ENCODE measurements at places on chromosomes 3 and 15.
A peak's percentile ranks its signal among the peaks of the same experiment; 100 is the strongest.

GRCh38 chr3:162770551-162770950, 1273.9 kb downstream of the OTOL1 start:
- DNase-seq, result no peak

GRCh38 chr3:13544951-13545651, 3.8 kb upstream of the FBLN2 start:
- no peak for DNase-seq

DNA sequence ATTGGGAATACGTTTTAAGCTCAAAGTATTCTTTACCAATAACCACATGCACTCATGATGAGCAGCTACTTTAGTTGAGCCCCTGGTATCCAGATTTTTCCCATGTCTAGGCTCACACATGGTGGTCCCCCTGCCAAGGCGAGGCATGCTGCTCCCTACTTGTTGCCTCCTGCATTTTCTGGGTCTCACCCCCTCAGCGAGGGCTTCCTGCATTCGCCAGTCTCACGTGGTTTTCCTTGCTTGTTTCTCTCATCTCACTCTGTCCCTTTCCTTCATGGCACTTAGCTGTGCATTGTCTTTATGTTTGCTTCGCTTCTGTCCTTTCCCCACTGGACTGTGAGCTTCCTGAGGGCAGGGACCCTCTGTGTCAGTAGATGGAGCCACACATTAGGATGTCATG, 99.2 kb downstream of the PDZRN3 start:
- no peak for DNase-seq

DNA sequence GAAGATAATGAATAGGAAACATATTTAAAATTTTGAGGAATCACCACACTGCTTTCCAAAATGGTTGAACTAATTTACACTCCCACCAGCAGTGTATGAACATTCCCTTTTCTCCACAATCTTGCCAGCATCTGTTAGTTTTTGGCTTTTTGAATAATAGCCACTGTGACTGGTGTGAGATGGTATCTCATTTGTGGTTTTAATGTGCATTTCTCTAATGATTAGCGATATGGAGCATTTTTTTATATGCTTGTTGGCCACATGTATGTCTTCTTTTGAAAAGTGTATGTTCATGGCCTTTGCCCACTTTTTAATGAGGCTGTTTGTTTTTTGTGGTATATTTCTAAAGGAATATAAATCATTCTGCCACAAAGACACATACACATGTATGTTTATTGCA, 166.3 kb downstream of the NECTIN3 start:
- DNase-seq, result no peak

DNA sequence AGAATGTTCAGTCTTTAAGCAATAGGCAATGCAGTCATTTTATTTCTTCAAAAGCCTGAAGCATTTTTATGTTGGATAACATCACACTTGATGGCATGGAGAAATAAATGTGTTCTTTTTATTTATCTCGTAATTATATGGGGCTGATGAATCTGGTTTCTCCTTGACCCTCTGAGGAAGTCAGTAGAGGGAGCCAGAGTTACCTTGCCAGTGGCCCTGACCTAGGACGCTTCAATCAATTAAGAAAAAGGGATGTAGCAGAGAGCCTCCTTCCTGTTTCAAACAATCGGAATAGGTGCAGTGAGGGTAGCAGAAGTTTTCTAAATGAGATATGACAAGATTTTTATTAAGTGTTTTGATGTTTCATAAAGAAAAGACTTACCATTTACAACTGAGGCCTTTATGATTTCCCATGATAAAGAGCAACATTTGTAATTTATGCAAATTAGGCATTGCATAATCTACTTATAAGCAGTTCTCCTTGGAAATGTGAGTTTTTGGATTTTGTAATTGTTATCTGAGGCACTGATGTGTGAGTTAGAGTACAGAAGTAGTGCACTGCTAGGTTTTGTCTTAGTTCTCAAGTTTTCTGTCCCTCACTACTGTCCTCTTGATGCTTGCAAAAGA, 129.1 kb downstream of the RAP2B start:
- no peak for DNase-seq

DNA sequence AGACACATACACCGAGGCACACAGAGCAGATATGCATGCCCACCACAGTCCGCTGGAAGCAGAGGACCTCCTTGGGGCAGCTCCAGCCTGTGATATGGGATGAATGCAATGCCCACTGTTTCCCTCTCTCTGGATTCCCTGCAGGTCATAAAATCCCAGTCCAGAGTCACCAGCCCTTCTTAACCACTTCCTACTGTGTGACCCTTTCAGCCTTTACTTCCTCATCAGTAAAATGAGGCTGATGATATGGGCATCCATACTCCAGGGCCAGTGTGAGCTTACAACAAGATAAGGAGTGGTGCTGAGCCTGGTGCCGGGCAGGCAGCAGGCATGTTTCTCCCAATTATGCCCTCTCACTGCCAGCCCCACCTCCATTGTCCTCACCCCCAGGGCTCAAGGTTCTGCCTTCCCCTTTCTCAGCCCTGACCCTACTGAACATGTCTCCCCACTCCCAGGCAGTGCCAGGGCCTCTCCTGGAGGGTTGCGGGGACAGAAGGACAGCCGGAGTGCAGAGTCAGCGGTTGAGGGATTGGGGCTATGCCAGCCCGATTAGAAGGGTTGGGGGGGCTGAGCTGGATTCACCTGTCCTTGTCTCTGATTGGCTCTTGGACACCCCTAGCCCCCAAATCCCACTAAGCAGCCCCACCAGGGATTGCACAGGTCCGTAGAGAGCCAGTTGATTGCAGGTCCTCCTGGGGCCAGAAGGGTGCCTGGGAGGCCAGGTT, at the start of gene GNAT1:
Gene GNAT1, plus strand, starts transcription at position 675 of the 725 bp plus-strand sequence. CDS start 116 bp downstream, outside the sequence.
- DNase-seq, result no peak

DNA sequence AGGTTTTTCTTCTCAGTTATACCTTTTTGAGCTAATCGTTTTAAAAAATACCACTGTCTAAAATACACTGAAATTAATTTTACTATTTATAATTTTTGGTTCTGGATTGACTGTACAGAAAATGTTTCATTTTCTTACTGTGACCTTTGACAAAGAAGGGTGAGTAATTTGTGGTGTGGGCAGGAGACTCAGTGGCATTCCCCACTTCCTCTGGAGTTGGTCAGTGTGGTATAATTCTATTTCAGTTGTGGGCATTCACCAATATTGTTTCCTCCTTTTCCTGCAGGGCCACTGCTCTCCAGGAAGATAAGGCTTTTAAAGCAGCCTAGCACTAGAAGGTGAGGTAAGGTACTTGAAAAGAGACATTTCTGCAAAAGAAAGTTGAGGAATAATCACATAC, 6.5 kb downstream of the DAG1 start:
- DNase-seq, result no peak

- no peak for DNase-seq
These were observed 51.9 kb downstream of the TBL1XR1 start for GRCh38 chr3:177145381-177145780.

DNA sequence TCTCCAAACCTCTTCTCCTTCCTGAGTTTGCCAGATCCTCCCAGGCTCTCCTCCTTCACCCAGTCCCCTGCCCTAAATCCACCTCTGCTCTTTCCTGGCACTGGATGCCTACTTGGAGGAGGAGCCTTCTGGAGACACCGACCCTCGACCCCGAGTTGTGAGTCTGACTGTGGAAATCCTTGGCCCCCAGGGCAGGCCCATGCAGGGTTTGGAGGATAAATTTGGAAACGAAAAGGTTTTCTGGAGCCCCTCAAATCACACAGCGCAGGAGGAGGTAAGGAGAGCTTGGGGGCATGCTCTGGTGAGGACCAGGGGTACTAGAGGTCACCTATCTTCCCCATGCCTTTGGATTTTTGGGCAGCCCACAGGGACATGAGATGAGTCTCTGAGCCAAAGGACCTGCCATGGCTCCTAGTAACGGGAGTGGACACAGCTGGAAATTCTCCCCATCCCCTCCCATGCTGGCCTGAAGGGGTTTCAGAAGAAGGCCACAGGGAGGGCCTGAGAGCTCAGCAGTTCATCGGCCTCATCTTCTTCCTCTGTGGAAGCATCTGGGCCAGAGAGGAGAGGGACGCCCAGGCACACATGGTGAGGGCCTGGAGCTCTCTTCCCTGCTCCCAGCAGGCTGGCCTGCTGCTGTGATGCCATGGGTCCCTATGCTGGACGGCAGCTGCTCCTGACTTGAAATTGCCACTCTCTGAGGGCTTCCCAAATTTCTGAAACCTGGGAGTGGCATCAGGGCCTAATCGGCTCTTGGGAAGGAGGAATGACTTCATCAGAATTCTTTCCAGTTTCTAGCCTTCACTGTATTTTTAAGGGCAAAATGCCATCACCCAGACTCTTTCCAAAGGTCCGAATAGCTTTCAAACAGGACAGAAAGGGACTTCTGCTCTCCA, 68.6 kb upstream of the ITGA11 start:
- DNase-seq, result no peak

DNA sequence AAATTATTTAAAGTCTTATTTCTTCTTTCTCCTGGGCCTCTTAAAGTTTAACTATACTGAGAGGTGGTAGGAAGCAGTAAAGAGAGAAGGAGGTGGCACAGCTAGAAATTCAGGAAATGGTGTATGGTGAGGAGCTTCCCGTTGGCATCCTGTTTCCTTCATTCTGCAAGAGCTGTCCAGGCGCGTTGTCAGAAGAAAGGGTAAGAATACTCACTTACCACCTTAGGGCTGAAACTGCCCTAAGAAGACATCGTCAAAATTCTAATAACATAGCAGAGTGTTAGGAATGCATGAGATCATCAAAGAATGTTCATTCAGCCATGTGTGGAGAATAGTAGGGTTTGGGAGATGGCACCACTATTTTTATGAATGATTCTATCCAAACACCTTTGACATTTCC, 699.6 kb downstream of the MCTP2 start:
- DNase-seq, result no peak

GRCh38 chr3:134126153-134126552, 96.4 kb upstream of the SLCO2A1 start:
- DNase-seq, result no peak

- DNase-seq, result no peak
These were observed 37.6 kb downstream of the PTPN23 start for GRCh38 chr3:47418167-47419082.

DNA sequence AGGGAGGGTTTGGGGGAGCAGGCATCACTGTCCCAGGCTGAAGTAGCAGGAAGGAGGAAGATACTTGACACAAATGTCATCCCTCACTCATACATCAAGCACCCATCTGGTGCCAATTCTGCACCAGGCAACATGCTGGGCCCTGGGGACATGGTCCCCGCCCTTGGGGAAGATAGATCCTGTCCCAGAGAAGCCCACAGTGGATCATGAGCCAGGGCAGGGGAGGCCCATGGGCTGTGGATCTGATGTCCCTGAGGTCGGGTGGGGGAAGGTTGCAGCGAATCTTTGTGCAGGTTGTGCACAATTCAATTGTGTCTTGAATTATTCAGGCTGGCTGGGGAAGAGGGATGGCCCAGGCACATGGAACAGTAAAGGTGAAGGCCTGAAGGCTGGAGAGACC, 6.4 kb upstream of the CCDC33 start:
- DNase-seq, result no peak

- no peak for DNase-seq
These were observed 4.6 kb downstream of the SPCS1 start for GRCh38 chr3:52710512-52710911.

GRCh38 chr15:60681353-60681752, 202.4 kb upstream of the ICE2 start:
- no peak for DNase-seq

DNA sequence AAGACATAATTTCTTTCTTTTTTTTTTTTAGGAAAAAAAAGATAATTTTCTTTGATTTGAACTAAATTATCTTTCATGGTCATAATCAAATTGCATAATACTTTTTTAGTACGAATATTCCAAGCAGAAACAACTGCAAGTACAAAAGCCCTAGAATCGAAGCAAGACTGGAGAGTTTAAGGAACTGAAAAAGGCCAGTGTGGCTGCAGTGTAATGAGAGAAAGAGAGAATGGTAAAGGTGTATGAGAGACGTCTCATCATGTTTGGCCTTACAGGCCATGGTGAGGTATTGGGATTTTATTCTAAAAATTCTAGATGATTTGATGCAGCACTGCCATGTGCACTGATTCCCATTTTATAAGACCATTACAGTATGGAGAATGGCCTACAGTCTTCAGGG, 180.9 kb downstream of the SUCNR1 start:
- no peak for DNase-seq

- DNase-seq, result no peak
These were observed 50.3 kb downstream of the IL1RAP start for GRCh38 chr3:190564175-190564574.

DNA sequence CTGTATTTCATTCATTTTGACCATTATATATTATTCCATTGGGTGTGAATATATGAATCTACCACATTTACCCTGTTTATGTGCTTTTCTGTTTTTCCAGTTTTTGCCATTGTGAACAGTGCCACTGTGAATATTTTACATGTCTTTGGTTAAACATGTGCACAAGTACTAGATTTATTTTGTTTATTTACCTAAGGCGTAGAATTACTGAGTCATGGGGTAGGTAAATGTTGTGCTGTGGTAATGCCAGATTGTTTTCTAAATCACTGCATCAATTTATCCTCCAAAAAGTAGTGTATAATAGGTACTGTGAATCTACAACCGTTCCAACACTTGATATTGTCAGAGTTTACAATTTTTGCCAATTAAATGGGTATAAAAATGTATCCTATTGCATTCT, 362.1 kb upstream of the AGTR1 start:
- DNase-seq, result no peak

GRCh38 chr15:39920510-39921273, 626 bp upstream of the GPR176 start:
- peak; percentile 80 for DNase-seq
